ENCODE measurements at places on chromosomes 7 and 10.

GRCh38 chr7:17364671-17365070, 66.2 kb downstream of the AHR start:
- no peak for DNase-seq

GRCh38 chr10:70054902-70055301, 2.3 kb downstream of the MACROH2A2 start:
- DNase-seq = no peak

DNA sequence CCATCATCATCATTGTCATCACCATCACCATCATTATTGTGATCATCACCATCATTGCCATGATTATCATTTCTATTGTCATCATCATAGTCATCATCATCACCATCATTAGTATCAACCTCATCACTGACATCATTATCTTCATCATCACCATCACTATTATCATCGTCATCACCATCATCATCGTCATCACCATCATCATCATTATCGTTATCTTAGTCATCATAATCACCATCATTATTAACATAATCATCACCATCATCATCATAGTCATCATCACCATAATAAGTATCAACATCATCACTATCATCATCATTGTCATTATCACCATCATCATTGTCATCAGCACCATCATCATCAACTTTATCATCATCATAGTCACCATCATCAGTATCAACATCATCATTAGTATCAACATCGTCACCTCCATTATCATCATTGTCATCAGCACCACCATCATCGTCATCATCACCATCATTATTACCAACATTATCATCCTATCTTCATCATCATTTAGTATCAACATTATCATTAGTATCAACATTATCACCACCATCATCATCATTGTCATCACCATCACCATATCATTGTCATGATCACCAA, 241.3 kb downstream of the ADARB2 start:
- no peak for DNase-seq

GRCh38 chr10:24383681-24384106, 174.8 kb downstream of the KIAA1217 start:
- DNase-seq = no peak

DNA sequence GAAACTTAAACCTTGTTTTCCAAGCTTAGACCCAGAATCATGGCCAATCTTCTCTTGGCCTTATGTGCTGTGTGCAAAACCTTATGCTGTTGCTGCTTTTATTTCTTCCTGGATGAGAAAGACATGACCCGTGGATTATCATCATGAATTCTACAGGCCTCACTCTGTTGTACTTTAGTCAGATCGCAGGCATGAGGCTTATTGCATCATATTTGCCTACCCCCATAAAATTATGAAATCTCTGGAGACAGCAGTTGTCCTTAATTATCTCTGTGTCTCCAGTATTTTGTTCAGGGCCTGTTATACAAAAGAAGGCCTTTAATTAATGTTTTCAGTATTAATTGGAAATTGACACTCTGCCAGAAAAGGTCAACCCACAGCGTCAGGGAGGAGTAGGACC, 71.6 kb downstream of the PLCE1 start:
- DNase-seq = no peak

- no peak for DNase-seq
These were observed 372.9 kb upstream of the NFE2L3 start for GRCh38 chr7:25779002-25779546.

- no peak for DNase-seq
These were observed 144.6 kb upstream of the COL1A2 start for GRCh38 chr7:94250124-94250523.

GRCh38 chr10:71049994-71050393, 161.6 kb upstream of the PCBD1 start:
- DNase-seq = no peak

DNA sequence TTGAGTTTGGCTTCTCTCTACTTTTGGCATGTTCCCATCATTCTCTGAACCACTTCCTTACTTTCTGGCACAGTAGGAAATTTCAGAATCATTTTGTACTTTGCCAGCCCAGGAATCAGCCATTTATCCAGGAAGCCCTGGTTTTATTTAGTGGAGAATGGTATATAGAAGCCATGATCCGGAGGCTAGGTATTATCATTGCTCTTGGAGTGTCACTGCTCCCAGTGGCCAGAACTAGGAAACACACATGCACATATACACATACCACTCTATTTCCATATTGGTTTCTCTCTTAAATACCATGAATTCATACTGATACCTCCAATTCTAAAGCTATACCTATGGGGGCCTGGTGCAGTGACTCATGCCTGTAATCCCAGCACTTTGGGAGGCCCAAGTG, 36.3 kb downstream of the SUFU start:
- no peak for DNase-seq

GRCh38 chr10:47009215-47009838, 98.1 kb downstream of the PTPN20 start:
- DNase-seq = no peak

- DNase-seq = no peak
These were observed 257.5 kb downstream of the DNAJB6 start for GRCh38 chr7:157594306-157594705.

DNA sequence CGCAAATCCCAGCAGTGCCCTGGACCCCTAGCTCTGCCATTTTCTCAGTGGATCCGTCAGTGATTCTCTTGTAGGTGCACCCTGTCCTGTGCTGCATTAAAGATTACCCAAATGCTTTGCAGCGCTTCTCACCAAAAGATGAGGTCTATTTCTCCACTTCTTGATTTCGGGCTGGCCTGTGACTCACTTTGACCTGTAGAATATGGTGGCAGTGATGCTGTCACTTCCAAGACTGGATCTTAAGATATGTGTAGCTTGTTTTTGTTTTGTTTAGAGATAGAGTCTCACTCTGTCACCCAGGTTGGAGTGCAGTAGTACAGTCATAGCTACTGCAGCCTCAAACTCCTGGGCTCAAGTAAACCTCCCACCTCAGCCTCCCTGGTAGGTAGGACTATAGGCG, 37.0 kb upstream of the ZMIZ1 start:
- no peak for DNase-seq

DNA sequence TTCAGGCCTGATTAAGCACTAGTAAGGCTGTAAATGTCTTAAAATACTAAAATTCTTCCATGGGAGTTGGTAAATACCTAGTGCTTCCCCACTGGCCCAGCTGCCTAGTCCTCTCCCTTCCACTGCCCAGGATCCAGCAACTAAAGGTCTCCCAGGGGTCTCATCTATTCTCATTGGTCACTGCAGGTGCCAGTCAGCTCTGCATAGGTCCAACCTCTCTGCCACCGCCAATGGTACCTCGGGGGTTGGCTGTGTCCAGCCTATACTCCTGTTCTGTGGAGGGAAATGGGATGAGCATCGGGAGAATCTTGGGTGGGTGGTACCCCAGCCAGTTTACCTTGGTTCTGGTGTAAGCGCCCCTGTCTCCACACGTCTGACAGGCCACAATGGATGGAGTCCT, 6.1 kb upstream of the CREB5 start:
- DNase-seq = no peak

DNA sequence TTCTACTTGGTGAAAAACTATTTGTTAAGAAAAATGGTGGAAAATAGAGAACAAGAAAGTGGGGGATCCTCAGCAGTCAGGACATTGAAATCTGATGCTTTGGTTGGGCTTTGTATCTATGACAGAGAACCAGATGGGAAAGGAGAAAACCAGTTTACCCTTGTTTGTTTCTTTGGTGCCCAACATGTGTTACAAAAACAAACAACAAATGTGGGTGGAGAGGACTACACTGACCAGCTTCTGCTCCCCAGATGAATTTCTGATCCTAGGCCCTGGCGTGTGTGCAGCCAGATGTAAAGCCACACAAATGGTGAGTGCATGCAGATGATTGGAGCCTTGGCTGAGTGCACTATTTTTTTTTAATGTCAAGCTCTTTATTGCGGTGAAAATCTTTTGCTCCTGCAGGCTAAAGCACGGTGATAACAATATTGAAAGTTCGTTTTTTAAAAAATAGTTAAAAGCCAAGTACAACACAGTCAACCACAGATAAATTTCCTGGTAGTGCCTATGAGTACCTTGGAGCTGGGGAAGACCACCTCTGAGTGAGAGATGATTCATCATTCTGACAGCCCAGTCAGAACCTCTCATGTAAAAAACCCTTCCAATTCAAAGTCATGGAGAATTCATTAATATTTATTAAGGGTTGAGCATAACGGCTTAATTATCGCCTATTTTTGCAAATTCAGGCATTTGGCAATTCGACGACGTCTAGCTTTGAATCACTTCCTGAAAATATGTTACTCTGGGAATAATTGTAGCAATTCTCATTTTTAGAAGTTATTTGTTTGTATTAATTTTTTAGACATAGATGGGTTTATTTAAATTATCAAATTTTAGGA, 163.7 kb downstream of the AGMO start:
- no peak for DNase-seq

DNA sequence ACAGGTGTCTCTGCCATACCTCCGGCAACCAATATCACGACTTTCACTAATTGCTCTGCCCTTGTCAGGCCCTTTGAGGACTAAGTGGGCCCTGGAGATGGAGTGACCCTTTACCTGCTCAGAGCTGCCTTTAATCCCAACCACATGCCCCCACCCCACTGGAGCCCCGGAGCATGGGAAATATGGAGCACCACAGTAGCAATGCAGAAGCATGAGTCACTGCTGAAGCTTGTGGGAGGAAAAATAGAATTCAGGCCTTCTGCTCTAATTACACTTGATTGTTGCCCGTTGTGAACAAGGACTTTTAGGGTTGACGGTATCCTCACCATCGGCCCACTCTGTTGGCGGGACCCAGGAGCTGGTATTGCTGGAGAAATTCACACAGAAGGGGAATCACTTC, 52.5 kb upstream of the FRMD4A start:
- DNase-seq = no peak

GRCh38 chr7:39133088-39133487, 155.4 kb downstream of the POU6F2 start:
- no peak for DNase-seq

DNA sequence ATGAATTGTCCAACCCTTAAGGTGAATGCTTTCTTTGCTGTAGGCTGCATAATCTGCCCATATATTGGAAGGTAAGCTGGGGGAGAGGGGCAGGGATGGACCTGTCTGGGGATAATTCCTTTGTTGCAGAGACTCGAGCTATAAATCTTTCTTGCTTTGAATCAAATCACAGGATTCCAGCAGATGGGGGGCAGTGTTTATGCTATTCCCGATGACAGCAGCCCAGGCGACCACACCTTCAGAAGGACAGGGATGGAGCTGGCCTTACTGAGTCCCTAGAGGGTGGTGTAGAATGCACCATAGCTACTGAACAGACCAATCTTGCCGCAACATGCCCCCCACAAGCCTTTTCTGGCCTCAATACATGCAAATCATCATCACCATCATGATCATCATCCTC, 2.5 kb downstream of the PODXL start:
- no peak for DNase-seq

GRCh38 chr7:92813390-92814024, 22.9 kb downstream of the CDK6 start:
- no peak for DNase-seq

DNA sequence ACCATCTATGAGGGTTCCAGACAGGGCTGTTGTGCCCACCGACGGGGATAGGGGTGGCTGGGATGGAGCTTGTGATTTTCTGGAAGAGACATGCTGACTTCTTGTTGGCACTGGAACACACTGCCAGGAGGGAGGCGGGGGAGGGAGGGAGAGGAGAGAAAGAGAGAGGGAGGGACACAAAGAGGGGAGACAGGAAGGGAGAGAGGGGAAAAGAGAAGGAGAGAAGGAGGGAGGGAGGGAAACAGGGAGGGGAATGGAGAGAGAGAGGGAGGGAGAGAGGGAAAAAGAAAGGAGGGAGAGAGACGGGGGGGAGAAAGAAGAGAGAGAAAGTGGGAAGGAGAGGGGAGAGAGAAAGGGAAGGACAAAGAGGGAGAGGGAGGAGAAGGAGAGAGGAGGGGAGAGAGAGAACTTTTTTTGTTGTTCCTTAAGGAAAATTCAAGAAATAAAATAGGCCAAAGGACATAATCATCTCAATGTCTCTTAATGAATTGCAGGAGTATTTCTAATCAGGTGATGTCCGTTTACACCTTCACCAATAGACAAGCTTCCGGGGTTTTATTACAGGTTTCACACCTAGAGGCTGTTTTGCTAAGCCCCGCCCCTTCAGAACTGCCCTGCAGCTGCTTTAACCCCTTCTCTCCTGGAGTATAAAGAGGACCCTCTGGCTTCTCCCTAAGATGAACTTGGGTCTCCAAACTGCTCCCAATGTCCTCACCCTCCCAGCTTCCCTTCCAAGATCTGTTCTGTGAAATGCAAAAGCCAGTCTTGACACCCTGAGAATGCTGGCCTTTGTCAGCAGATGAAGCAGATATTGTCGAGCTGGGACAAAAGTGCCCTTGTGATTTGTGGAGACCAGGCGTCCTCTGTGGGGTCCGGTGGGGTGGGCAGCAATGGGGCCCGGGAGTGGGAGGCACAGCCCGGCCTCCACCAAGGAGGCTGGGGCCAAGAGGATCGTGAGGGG, 82.0 kb upstream of the GTF2IRD1 start:
- DNase-seq = peak; percentile 10

GRCh38 chr7:72467237-72467636, 55.1 kb upstream of the CALN1 start:
- no peak for DNase-seq

DNA sequence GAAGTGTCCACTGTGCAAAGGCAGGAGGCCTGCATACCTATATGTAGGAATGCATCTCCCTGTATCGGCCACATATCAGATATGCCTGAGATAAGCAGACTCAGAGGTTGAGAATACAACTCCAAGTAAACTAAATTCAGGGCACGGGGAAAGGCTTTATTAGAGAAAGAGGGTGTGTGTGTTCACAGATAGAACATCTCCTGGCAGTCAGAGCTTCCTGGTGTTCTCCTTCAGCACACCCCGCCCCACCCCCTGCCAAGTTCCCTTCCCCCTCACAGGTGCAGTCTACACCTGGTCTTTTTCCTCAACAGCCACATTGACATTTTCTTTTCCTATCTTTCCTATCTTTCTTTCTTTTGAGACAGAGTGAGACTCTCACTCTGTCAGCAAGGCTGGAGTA, 17.1 kb downstream of the GBX1 start:
- no peak for DNase-seq

DNA sequence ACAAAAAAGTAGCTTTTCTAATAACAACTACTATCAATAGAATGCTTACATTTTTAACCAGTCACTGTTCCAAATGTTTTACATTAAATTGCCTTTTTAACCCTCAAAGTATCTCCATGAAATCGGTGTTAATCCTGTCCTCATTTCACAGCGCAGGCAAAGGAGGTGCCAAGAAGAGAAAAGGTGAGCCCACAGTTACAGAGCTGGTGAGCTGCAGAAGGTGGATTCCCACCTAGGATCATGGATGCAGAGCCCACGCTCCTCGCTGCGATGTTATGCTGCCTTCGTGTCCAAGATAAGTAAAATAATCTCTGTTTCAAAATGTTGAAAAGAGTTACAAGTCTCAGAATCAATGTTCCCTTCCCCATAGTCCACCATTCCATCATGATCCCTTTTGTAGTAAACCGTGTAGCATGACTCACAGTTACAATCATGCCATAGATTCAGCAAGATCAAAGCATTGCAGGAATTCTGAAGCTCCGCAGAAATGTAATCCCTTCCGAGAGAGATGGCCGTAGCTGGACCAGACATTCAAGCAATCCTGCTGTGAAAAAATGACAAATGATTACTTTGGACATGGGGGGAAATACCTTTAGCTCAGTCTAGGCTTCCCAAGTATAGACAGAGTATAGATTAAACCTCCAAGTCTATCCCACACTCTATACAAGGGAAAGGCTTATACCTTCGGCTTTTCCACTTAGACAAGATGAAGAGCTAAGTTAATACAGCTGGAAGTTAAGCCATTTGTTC, 394.7 kb upstream of the AKR1E2 start:
- DNase-seq = no peak

- no peak for DNase-seq
These were observed 39.1 kb upstream of the CALD1 start for GRCh38 chr7:134740376-134740775.
